ENCODE measurements at places on chromosomes 12 and 14. TPM values are rescaled to one million over a fixed set of nuclear protein-coding genes. Genes with fewer than 3 reads are reported as not detected.
A peak's percentile ranks its signal among the peaks of the same experiment; 100 is the strongest.

- peak overlapping the region; percentile 74 for H3K27ac ChIP-seq
- H3K4me3 ChIP-seq = no peak overlapping the region
- H3K36me3 ChIP-seq = no peaks in the 10 kb centered on the region
- DNase-seq = peak; percentile 25
- no peaks in the 10 kb centered on the region for H3K27me3 ChIP-seq
Measured at GRCh38 chr14:59454139-59454538, 11.0 kb downstream of the GPR135 start.

GRCh38 chr12:51507178-51507577, 82.5 kb downstream of the SLC4A8 start:
- no peak for DNase-seq
- H3K36me3 ChIP-seq = no peaks in the 10 kb centered on the region
- H3K4me3 ChIP-seq = no peak overlapping the region

GRCh38 chr14:93033084-93033982, 82.4 kb downstream of the ITPK1 start:
- no peaks in the 10 kb centered on the region for H3K27me3 ChIP-seq
- H3K36me3 ChIP-seq = no peaks in the 10 kb centered on the region
- no peak overlapping the region for H3K4me3 ChIP-seq
- no peak for DNase-seq

DNA sequence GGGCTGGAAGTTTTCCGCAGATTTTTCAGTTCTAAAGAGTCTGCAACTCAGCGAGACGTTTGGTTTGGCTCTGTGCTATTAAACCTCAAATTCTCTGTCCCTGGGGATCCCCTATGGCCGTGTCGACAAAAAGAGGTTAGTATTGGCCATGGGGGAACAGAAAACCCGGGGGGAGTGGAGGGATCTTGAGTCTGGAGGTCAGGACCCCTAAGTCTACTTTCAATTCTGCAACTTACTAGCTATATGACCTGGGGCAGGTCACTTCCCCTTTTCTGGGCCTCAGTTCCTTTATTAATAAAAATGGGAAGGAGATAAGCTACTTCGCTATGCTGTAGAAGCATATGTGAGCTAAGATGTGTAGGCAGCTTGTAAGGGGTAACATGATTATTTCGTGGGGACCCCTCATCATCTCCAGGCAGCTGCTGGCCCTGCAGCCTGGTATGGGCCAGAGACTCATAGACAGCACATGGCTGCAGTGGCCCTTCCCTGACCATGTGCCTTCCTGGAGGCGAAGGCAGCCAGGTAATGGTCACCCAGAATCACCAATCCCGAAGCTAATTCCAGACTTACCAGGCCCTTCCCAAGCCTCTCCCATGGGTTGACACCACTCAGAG, 8.6 kb downstream of the ASB2 start:
- H3K27ac ChIP-seq = peak overlapping the region; percentile 92
- H3K27me3 ChIP-seq = no peaks in the 10 kb centered on the region
- no peak for DNase-seq
- peaks cover 54% of the 10 kb centered on the region for H3K4me1 ChIP-seq

GRCh38 chr14:101957406-101958234, 6.8 kb upstream of the DYNC1H1 start:
- H3K36me3 ChIP-seq = no peaks in the 10 kb centered on the region
- no peaks in the 10 kb centered on the region for H3K27me3 ChIP-seq

GRCh38 chr14:65333943-65334687, 78.4 kb upstream of the FUT8 start:
- H3K36me3 ChIP-seq = no peaks in the 10 kb centered on the region
- no peaks in the 10 kb centered on the region for H3K4me1 ChIP-seq
- DNase-seq = no peak
- H3K27me3 ChIP-seq = no peaks in the 10 kb centered on the region
- H3K27ac ChIP-seq = no peak overlapping the region
- no peak overlapping the region for H3K4me3 ChIP-seq

DNA sequence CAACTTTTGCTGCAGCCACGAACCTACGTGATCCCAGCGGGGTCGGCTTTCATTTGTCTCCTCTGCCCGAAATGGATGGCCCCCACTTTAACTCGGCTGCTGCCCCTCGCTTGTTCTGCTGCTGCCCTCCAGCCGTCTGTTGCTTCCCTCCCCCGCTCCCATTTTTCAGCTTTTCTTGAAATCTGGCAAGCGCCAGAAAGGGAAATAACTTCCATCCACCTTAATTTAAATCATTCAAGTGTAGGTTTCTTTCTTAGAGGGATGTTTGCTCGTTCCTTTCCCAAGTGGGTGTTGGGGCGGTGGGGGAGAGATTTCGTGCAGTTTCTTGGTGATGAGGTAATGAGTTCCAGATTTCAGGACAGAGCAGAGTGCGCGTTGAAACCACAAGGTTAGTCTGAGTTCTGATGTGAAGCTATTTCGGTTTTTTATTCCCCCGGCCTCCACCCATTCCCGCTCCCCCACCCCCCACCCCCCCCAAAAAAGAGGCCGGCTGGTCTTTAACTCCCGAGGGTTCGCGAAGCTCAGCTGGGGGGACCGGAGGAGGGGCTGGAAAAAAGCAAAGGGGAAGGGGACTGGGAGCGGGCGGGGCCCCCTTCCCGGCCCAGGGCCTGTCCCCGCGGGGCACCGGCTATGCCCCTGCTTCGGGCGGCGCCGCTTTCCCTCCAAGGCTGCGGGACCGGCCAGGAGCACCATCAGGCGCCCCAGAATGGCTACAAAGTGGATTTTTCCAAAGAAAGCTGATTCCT, 2.2 kb upstream of the ZFP36L1 start:
- H3K27me3 ChIP-seq = no peaks in the 10 kb centered on the region
- H3K36me3 ChIP-seq = no peaks in the 10 kb centered on the region
- H3K4me3 ChIP-seq = peak overlapping the region; percentile 96
- H3K4me1 ChIP-seq = peaks cover 10% of the 10 kb centered on the region
- peak overlapping the region; percentile 99 for H3K27ac ChIP-seq
- no peak for DNase-seq

GRCh38 chr14:81871706-81872105, 338.1 kb upstream of the SEL1L start:
- no peaks in the 10 kb centered on the region for H3K36me3 ChIP-seq
- no peak overlapping the region for H3K27ac ChIP-seq
- H3K27me3 ChIP-seq = no peaks in the 10 kb centered on the region
- no peak overlapping the region for H3K4me3 ChIP-seq
- H3K4me1 ChIP-seq = no peaks in the 10 kb centered on the region

DNA sequence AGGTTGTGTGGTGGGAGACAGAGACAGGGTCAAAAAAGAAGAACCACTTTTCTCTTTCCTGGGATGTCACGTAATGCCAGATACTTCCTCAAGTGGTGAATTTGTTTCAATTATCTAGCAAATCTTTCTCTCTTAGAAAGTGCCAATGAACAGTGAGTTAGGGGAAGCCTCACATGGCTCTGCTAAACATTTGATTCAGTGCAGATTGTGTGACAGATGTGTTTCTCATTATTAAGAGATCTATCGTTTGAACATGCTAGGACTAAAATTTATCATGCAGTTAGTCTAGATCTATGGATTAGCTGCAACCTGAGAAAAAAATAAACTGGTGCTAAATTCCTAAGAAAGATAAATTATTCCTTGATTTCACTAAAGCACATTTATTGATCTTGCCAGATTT, 247.8 kb downstream of the MDGA2 start:
- H3K27me3 ChIP-seq = no peaks in the 10 kb centered on the region
- DNase-seq = no peak
- H3K36me3 ChIP-seq = no peaks in the 10 kb centered on the region
- no peaks in the 10 kb centered on the region for H3K4me1 ChIP-seq
- no peak overlapping the region for H3K4me3 ChIP-seq
- no peak overlapping the region for H3K27ac ChIP-seq

- no peaks in the 10 kb centered on the region for H3K27me3 ChIP-seq
- no peaks in the 10 kb centered on the region for H3K36me3 ChIP-seq
- DNase-seq = no peak
Measured at GRCh38 chr14:101357559-101358319, 203.6 kb upstream of the DIO3 start.

GDF3 gene
- total RNA-seq = not detected

GLT8D2 gene
- total RNA-seq = 45.2 TPM

LRFN5 gene
- 0.41 TPM for total RNA-seq

HCAR1 gene
- total RNA-seq = not detected

KLHL33 gene
- 0.14 TPM for total RNA-seq

ESRRB gene
- 4.6 TPM for total RNA-seq

KRT6C gene
- not detected for total RNA-seq
